Jurkat, Clone E6-1 (cell line): ENCODE measurements at places on chromosomes 4 and X.

- DNase-seq, result no peak
Observed at GRCh38 chrX:29634516-29634915, 580.8 kb upstream of the MAGEB2 start.

- DNase-seq, result no peak
Observed at GRCh38 chr4:99803566-99804101, 13.0 kb upstream of the DAPP1 start.

DNA sequence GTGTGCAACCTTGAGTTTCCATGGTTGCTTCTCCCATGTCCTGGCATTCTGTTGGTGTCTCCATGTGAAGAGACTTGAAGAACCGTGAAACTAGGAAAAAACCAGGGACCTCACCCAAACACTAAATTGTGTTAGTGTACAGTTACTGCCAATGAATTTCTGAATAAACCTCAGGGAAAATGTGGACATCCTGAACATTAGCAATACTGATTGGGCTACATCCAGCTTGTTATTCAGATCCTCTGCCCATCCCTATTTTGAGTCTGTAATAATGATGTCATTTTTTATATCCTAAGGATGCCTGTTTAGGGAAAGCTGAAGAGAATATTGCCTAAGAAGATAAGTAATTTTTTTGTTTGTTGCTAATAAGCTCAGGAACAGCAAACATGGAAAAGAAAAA lies 262.7 kb downstream of the TMA16 start:
- no peak for DNase-seq

- DNase-seq, result no peak
Observed at GRCh38 chrX:7983581-7983980, 56.4 kb upstream of the PNPLA4 start.

GRCh38 chr4:39353478-39354253 lies 12.5 kb downstream of the RFC1 start:
- peak; percentile 65 for DNase-seq
